ENCODE measurements at places on chromosomes 5 and 9.

- DNase-seq: no peak
These were observed 1.7 kb upstream of the OTULINL start for GRCh38 chr5:14579731-14580397.

DNA sequence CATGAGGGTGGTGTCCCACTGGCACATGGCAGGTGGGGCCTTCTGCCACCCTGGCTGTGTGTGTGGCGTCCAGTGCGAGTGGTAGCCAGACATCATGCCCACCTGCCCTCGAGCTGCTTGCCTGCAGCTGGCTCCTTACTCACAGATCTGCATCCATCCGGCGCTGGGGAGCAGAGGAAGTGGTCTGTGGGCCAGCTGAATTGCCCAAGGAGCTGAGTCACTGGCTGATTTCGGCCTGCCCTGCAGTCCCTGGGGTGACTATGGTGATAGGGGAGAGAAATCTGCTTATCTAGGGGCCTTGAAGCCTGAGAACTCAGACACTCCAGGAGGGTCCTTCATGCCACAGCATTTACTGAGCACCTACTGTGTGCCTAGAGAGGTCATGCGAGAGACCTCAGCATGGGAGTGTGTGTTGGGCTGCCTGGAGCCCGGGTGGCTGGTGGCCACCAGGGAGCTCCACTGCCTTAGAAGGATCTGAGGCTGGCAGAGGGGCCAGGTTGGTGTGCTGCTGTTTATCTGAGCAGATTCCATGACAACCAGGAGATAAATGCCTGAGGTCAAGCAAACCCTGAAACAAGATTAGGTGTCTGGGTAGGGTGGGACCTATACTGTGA, 57.1 kb downstream of the SLC22A5 start:
- peak; percentile 85 for DNase-seq

DNA sequence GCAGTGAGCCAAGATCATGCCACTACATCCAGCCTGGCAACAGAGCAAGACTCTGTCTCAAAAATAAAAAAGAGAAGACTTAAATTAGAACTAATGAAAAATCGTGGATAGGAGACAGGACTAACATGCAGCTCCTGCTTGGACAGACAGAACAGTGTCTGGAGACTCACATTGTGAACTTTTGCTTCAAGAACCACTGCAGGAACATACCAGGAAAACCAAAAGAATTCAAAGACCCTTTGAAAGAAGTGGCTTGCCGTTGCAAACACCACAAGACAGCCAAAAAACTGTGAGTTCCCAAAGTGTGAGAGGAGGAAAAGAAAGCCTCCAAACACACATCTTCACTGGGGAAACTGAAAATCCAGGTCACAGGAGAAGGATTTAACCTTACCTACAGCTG, 48.8 kb upstream of the SNAPC3 start:
- no peak for DNase-seq

DNA sequence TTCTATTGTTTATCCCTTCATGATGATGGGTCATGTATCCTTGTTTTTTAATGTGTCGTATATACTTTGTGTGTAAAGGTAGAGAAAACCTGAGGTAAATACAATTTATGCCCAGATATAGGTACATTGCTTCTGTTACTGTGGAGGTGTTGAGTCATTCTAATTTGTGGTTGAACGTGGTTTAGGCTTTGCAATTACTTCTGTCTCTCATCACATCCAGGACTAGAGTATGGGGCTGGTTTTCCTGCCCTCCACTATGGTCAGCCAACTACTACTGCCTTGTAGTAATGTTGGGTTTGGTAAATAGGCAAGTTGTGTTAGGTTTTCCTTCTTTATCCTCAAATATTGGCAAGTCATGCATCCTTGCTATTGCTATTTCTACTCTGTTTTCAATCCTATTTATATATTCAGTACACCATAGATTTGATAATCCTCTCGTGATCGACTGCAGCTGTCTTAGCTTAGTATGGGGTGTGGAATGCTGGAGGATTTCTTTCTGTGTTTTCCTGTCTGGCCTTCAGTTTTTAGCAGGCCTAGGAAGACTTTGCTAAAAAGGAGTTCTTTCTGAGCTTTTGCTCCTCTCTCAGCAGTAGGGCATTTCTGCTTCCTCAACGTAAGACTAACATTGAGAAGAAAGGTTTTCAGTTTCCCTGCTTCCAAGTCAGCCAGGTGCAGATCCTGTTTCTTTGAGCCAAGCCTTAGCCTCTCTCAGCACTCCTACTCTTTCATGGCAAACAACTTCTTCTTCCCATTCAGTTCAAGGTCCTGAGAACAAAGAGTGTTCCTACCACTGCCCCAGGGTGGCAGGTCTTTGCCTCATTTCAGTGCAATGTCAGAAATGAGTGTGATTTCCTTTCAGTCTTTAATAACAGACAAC, 844.4 kb upstream of the CDH18 start:
- no peak for DNase-seq

- no peak for DNase-seq
These were observed 17.6 kb downstream of the GABRA1 start for GRCh38 chr5:161865510-161865909.

- DNase-seq: no peak
These were observed 63.4 kb downstream of the MVB12B start for GRCh38 chr9:126389992-126390391.

GRCh38 chr5:118883362-118883761, 105.0 kb downstream of the DTWD2 start:
- no peak for DNase-seq

GRCh38 chr9:108468364-108468763, 387.4 kb downstream of the ACTL7B start:
- DNase-seq: no peak

DNA sequence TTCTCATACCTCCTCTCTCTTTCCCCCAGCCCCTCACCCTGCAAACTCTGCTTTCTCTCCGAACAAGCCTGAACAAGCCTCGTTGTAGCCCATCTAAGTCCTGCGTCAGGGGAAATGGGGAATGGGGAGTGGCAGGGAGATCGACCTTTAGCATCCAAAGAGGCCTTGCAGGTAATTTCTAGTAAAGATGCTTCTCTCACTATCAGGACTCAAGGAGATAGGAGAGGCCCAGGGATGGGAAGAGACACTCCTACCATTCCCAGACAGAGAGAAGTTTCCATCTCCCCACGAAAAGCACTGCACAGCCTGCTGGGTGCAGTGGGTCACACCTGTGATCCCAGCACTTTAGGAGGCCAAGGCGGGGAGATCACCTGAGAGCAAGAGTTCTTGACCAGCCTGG, 44.4 kb upstream of the CTNNA1 start:
- DNase-seq: no peak

DNA sequence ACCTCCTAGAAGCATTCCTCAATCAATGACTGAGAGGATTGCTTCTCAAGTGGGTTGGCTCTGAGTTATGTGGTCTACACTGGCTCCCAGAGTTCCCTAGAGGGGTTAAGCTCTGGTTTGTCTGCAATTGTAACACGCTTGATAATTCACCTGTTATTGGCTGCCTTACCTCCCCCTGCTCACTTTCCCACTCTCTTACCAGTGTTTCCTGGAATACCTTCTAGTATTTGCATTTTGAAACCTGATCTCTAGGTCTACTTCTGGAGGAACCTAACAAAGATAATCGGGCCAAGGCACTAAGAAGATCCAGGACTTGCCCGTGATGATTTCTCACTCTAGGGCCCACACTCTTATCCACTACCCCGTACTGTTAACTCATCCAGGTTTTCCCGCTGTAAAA, 110.1 kb upstream of the MAP3K1 start:
- DNase-seq: no peak

- DNase-seq: no peak
These were observed 1222.9 kb downstream of the PTPRD start for GRCh38 chr9:9389904-9390303.

GRCh38 chr5:149212198-149212951, 59.3 kb upstream of the AFAP1L1 start:
- DNase-seq: no peak

DNA sequence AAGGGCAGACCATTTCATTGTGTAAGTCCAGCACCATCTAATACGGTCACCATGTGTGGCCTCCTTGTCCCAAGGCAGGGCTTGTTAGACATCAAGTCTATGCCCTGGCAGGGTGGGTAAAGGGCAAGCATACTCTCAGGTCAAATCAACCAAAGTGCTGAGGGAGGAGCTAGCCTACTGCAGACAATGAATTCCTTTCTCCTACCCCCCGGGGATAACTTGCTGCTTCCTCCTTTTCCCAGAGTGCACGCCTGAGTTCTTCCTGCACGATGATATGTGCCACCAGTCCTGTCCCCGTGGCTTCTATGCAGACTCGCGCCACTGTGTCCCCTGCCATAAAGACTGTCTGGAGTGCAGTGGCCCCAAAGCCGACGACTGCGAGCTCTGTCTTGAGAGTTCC, 71.4 kb downstream of the RFK start:
- no peak for DNase-seq

GRCh38 chr9:133976887-133977286, 15.2 kb downstream of the VAV2 start:
- no peak for DNase-seq

DNA sequence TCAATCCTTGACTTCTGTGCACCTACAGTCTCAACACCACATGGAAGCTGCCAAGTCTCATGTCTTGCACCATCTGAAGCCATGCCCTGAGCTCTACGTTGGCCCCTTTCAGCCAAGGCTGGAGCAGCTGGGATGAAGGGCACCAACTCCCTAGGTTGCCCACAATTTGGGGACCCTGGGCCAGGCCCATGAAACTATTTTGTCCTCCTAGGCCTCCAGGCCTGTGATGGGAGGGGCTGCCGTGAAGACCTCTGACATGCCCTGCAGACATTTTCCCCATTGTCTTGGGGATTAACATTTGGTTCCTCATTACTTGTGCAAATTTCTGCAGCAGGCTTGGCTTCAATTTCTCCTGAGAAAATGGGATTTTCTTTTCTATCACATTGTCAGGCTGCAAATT, 285.1 kb downstream of the DTWD2 start:
- DNase-seq: no peak

- DNase-seq: no peak
These were observed 14.2 kb downstream of the CCDC180 start for GRCh38 chr9:97321691-97322090.

DNA sequence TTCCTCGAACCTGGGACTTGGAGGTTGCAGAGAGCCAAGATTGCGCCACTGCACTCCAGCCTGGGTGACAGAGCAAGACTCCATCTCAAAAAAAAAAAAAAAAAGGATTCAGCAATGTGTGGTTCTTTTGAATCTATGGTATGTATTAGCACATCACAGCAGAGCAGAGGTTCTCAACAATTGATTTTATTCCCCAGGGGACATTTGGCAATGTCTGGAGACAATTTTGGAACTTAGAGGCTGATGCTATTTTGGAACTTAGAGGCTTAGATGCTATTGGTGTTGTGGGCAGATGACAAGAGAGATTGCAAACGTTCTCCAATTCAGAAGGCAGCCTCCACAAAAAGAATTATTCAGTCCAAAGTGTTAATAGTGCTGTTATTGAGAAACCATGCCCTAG, 115.2 kb downstream of the TMC1 start:
- DNase-seq: no peak

DNA sequence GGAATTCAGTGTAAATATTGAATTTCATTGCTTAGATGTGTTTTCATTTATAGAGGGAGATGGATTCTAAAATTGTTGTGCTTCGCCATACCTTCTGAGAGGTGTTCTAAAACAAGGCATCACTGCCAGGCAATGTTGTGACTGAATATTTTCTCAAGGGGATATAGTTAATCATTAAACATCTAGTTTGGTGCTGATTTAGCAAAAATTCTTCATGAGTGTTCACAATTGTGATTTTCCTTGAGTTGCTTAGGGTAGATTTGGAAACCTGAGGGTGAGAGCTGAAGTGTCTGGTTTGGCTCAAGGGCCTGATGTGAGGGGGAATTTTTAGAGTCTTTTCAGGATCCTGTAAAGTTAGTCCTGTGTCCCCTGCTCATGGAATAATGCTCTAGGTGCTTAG, 104.5 kb downstream of the MAT2B start:
- no peak for DNase-seq

- no peak for DNase-seq
These were observed 1.6 kb downstream of the PKD2L2 start for GRCh38 chr5:137890845-137891244.

GRCh38 chr5:57167201-57167600, 6.7 kb upstream of the GPBP1 start:
- no peak for DNase-seq

DNA sequence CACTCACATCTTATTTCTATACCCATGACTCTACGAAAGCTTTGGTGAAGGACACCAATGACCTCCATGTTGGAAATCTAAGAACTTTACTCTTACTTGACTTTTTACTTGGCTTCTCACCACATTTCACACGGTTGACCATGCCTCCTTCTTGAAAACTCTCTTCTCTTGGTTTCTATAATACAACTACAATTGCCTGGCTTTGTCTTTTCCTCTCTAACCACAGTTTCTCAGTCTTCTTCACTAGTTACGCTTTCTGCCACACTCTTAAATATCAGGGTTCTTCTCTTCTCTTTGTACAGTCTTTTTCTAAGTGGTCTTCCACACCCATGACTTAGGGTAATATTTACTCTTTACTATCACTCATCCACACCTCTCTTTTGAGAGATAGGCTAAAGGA, 2079.8 kb upstream of the WWC1 start:
- DNase-seq: no peak

GRCh38 chr9:908536-909205, 67.2 kb downstream of the DMRT1 start:
- DNase-seq: no peak

DNA sequence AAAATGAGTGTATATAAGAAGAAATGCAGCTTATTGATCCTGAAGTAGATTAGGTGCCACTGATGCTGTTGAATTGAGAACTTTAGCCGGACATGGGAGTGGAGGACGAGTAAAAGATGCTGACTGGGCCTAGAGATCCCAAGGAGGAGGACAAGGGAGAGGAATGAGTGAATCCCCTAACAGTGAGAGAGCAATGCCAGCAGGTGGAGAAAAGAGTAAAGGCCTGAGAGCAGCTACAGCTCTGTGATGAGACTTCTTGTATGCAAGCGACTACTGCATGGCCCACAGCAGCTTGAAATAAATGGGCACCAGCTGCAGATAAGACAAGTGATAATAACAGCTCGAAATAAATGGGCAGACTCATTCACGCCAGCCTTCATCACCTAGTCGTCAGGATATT, 44.5 kb upstream of the JMY start:
- no peak for DNase-seq

GRCh38 chr9:68947015-68947414, 66.9 kb downstream of the PRKACG start:
- DNase-seq: no peak
